ENCODE measurements at places on chromosomes 16 and 17. TPM values are rescaled to one million over a fixed set of nuclear protein-coding genes. Genes with fewer than 3 reads are reported as not detected.
A peak's percentile ranks its signal among the peaks of the same experiment; 100 is the strongest.

Gene ZSCAN10
- total RNA-seq, result not detected

Gene CDH5
- total RNA-seq, result 4.8 TPM

Gene HID1
- total RNA-seq, result 114 TPM

DNA sequence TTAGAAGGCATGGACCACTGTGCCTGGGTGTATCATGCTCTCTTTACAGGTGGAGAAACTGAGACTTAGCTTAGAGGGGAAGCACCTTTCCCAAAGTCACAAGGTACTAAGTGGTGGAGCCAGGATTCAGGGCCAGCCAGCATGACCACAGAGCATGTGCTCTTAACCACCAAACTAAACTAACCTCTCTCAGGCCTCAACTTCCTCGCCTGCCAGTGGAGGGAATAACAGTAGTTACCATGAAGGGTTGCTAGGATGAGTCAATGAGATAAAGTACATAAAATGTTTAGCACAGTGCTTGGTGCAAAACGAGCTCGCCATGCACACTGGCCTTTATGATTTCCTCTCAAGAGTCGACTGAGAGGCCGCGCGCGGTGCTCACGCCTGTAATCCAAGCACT, 6.4 kb upstream of the MYO1C start:
- no peak for DNase-seq

DNA sequence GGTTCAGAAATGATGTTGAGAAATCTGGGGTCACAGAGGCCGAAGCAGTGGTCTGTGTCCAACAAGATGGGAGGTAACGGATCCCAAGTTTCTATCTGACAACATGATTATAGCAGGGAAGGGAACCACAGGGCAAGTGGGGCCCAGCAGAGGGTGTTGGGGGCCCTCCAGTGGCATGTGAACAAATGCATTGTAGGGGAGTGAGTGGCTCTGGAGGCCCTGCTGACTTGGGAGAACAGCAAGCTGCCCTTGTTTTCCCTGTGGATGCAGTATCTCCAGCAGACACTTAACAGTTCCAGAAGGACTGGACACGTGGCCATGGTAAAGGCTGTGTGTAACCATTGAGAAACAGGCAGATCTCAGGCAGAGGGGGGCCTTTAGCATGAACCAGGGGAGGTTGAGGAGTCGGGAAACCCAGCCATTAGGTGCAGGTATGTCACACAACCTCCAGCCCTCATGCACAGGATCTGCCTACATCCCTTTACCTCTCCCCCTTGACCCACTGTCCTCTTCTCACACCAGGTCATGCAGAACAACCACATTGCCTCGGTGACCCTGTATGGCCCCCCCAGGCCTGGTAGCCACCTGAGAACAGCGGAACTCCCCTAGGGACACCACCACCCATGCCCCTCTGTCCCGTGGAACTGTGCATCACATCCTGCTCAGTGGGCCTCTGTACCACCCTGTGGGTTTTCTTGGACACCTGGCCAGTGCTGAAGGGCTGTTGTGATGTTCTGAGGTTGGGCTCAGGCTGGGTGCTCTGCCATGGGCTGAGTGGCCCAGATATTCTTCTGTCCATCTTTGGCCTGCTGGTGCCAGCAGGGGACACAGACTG, 4.1 kb downstream of the B3GNT9 start:
- no peak for DNase-seq

DNA sequence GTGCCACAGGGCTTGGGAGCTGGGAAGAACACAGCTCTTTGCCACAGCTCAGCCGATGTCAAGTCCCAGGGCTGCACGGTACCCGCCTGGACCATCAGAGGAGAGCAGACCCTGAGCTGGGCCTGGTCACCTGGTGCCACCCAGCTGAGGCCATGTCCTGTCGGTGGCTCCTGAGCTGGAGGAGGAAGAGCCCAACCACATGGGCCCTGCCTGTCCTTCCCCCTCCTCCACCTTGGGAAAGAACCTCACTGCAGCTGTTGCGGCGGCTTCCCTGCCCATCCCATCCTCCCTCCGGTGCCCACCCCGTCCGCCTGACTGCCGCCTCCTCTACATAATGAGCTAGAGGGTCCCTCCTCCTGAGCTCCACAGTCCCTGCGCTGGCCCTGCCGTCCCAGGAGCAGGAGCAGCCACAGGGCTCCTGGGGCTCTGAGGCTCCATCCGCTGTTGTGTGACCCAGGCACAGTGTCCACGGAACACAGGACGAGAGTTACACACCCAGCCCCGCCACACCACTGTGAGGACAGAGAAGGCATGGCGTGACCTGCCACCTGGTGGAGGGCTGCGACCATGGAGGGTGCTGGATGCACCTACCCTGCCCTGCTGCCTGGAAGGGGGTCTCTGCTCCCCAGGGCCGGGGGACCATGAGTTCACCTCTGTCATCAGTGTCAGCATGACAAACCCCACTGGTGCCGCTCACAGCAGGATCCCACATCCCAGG, 21.4 kb upstream of the CHMP6 start:
- DNase-seq, result no peak

DNA sequence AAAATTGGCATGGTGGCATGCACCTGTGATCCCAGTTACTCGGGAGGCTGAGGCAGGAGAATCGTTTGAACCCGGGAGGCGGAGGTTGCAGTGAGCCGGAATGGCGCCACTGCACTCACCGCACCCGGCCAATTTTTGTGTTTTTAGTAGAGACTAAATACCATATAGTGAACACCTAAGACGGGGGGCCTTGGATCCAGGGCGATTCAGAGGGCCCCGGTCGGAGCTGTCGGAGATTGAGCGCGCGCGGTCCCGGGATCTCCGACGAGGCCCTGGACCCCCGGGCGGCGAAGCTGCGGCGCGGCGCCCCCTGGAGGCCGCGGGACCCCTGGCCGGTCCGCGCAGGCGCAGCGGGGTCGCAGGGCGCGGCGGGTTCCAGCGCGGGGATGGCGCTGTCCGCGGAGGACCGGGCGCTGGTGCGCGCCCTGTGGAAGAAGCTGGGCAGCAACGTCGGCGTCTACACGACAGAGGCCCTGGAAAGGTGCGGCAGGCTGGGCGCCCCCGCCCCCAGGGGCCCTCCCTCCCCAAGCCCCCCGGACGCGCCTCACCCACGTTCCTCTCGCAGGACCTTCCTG, at the start of gene HBQ1:
HBQ1 (plus strand) TSS at position 359 of the 575 bp plus-strand sequence; CDS start at position 387, 28 bp downstream.
- DNase-seq, result no peak

DNA sequence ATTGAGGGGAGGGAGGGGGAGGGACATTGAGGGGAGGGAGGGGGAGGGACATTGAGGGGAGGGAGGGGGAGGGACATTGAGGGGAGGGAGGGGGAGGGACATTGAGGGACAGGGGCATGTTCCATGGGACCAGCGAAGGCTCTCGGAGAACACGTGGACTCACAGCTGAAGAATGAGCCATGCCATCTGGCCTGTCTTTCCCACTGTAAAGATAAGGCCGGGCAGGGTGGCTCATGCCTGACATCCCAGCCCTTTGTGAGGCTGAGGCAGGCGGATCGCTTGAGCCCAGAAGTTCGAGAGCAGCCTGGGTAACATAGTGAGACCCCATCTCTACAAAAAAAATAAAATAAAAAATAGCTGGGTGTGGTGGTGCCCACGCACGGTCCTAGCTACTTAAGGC, 32.5 kb downstream of the RPH3AL start:
- DNase-seq, result peak; percentile 31

DNA sequence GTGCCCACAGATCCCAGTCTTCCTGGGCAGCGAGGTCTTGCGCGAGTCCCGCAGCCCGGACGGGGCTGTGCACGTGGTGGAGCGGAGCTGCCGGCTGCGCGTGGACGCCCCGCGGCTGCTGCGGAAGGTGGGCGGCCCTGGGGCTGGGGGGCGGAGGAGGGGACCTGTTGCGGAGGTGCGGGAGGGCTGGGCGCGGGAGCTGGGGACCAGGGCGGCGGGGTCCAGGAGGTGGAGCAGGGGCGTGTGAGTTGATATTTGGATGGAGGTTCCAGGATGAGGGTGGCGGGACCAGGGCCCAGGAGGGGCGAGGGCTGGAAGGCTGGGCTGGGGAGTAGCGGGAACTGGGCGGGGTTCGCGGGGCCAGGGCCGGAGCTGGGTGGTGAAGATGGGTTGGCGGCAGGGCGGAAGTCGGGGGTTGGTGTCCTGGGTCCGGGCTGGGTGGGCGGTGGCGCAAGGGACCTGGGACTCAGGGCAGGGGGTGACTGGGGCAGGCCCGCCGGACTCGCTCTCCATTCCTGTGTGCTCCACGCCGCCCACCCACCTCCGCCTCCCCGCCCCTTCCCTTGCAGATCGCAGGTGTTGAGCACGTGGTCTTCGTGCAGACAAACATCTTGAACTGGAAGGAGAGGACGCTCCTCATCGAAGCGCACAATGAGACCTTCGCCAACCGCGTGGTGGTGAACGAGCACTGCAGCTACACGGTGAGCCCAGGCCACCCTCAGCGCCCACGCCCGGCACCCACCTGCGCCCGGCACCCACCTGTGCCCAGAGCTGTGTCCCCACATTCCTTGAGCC, 29.6 kb downstream of the SEC14L5 start:
- DNase-seq, result no peak

- DNase-seq, result no peak
These were observed 279.0 kb upstream of the ZFHX3 start for GRCh38 chr16:73326770-73327470.

DNA sequence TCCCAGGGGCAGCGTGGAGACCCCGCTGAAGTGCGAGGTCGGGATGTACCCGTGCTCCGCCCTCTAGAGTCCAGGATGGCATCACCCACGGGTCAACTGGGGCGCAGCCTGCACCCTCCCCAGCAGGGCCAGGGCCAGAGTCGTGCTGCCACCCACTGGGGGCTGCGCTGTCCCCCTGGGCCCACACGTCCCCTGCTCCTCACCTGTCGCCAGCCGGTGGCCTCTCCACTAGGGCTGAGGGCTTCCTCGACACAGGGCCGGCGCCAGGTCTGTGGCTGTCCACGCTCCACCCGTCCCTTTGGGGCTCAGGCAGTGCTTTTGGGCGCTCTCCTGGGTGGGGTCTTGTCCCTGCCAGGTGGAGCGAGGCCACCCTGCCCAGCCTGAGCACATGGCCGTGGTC, 11.6 kb upstream of the PRR35 start:
- DNase-seq, result no peak

DNA sequence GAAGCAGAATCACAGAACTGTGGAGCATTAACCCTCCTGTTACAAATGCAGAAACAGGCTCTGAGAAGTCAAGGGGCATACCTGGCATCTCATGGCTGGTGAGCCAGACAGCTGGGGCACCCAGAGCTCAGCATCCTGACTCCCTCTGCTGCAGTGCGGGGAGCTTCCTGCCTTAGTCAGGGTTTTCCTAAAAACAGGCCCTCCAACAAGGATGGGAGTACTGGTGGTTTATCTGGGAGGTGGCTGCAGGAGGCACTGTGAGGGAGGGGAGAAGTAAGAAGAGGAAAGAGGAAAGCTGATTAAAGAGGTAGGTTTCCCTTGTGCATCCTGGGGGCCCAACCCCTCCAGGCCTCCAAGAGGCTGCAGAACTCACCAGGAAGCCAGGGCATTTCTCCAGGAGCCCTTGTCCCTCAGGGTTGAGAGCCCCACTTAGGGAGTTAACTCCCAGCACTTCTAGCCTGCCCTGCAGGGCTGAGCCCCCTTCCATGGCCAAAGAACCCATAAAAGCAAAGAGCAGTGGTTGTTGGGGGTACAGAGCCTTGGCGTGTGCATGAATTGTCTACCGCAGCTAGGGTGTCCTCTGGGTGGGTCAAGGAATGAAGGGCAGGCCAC, 261.5 kb upstream of the RPL38 start:
- no peak for DNase-seq

- no peak for DNase-seq
These were observed 56.5 kb downstream of the SPAG9 start for GRCh38 chr17:51064061-51064735.

DNA sequence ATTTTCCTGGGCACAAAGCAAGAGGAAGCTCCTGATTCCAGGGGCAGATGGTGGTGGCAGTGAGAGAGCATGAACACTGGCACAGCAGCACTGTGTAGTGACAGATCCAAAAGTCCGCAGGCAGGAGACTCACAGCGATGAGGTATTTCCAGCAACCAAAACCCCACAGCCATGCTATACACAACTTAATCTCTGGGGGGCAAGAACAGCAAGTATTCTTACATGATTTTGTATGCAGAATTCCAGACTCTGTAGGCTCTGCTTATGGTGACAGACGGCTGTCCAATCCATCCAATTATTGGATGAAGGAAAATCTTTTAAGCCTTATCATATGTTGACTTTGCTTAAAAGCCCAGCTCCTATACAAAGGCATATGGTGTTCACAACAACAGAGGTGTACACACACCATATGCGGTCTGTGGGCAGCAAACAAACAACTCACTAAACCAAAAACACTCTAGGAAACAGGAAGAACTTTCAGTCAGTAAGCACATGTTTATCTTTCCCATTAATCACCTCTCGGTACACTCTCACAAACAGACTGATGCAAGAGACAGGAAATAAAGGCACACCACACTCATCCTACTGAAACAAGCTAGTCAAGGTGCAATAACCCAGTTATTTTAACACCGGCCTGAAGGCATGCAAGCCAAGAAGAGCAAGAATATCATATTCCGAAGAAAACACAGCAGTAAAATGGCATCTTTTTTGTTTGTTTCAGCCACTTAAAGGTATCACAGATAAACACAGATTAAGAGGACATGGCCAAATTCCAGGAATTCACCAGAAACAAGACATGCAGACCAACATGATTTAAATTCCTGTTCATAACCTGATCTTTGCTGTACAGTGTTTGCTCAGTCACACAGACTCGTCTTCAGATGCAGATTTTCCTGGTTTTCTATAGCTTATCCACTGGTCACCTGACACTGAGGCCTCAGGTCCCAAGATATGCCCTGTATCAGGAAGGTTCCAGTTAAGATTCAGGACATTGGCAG, 47.8 kb downstream of the ERN1 start:
- no peak for DNase-seq

GRCh38 chr16:75695708-75696107, 5.6 kb downstream of the DUXB start:
- no peak for DNase-seq

GRCh38 chr17:83062818-83063671, 16.4 kb upstream of the METRNL start:
- DNase-seq, result no peak

Measured in pancreas (tissue), 10 donors.